ENCODE measurements at places on chromosomes 16 and 17.

GRCh38 chr16:74558873-74559272 lies 48.0 kb downstream of the GLG1 start:
- DNase-seq, result no peak

GRCh38 chr17:17198281-17198680 lies 7.9 kb downstream of the PLD6 start:
- no peak for DNase-seq

GRCh38 chr17:50060951-50061712 lies 5.2 kb downstream of the ITGA3 start:
- DNase-seq, result no peak

DNA sequence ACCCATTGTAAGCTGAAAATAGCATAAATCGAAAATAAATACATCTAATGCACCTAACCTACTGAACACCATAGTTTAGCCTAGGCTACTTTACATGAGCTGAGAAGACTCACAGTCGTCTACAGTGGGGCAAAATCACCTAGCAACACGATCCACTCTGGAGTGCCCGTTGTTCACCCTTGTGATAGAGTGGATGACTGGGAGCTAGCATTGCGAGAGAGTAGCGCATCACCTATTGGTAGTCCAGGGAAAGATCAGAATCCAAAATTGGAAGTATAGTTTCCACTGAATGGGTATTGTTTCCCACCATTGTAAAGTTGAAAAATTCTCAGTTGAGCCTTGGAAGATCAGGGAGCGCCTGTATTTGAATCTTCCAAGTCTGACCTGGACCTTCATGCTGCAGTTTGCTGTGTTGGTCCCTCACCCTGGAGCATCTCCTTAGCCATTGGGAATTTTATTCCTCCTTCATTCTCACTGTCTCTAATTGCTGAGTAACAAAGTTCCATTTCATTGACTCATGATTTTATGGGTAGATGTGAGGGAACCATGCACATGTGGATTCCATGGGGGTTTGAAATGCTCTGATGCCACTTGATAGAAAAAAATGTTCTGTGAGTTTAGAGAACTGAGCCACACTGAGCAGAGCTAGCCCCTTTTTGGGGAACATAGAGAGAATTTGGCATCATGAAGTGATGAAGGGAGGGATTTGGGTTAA lies 19.6 kb downstream of the AKAP1 start:
- no peak for DNase-seq

GRCh38 chr17:65531256-65532100 lies 30.0 kb downstream of the AXIN2 start:
- no peak for DNase-seq

GRCh38 chr17:50943575-50943933 lies 77.4 kb upstream of the TOB1 start:
- no peak for DNase-seq

GRCh38 chr16:46607529-46607928 lies 13.7 kb downstream of the SHCBP1 start:
- DNase-seq, result peak; percentile 31

- DNase-seq, result no peak
These were observed 17.5 kb upstream of the RPTOR start for GRCh38 chr17:80527016-80527645.

DNA sequence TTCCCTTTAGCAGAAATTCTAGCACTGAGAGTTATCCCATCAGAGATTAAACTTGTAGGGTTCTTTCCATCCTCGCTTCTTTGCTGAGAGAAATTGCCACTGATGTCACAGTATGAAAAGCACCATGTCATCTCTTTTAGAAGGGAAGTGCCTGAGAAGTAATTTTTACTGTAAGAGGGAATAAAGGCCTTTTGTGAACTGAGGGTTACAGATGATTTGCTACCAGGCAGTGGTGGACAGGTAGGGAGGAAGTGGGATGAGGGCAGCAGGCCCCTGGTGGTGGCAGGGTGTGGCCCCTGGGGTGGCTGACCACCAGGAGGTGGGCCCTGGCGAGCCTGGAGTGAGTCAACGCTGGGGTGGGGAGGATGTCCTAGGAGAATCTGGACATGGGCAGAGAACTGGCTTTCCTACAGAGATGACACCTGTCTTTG lies 6.4 kb upstream of the MILR1 start:
- DNase-seq, result no peak
